NCI-H187 (cell line): ENCODE measurements at places on chromosomes 4 and X.

DNA sequence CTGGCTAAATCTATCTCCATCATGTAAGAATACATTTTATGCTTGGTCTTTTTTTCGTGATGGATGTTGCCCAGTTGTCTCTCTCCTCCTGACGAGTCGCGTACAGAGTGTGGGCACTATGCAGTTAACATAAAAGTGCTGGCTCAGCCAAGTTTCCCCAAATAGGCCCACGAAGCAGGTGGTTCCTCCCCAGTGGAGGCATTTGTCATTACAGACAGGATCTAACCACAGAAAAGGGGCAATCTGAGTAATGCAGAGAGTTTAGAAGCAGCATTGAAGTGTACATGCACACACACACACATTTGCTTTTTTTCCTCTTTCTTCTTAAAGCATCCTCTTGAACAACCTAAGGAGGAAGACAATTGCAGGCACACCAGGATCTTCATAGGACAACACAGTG lies 188.7 kb upstream of the VCX start:
- DNase-seq, result no peak

DNA sequence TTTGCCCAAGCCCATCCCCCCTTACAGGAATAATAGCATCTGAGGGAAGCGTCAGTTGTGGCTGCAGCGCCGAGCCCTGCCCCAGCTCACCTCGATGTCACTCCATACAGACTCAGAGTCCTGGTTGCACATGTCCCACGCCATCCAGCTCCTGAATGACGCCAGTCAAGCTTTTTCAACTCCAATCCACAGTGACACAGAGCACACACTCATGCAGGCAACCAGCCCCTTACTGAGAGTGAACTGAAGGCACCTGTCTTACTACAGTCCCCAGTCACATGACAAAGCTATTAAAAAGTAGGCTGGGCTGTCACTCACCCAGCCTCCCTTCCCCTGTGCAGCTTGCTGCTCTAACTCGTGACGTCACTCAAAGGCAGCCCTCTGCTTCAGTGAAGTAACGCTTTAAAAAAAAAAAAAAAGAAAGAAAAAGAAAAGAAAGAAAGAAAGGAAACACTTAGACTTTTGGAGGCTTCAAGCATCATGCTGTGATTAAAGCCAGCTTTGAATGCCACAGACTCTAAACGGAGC lies at the start of gene PPARGC1A:
PPARGC1A (minus strand) TSS at position 234 of the 528 bp plus-strand sequence; CDS start at position 144, 90 bp downstream.
- DNase-seq, result peak; percentile 90

DNA sequence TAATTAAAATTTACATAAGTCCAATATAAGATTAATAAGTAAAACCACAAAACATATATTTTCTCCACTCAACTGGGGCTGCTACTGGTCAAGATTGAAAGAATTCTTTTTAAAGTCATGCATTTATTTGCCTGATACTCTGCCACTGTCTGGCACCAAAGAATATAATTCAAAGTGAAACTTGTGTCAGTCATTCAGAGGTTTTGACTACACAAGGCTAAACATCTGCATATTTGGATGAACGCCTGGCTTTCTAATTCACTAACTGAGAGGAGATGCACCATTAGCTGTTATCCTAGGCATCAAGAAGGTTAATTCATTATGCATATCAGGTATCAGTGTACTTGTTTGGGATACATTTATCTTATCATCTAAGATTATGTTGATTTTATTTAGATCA lies 598.5 kb downstream of the CENPC start:
- DNase-seq, result no peak

GRCh38 chrX:153638041-153638371 lies 9.0 kb upstream of the DUSP9 start:
- no peak for DNase-seq

DNA sequence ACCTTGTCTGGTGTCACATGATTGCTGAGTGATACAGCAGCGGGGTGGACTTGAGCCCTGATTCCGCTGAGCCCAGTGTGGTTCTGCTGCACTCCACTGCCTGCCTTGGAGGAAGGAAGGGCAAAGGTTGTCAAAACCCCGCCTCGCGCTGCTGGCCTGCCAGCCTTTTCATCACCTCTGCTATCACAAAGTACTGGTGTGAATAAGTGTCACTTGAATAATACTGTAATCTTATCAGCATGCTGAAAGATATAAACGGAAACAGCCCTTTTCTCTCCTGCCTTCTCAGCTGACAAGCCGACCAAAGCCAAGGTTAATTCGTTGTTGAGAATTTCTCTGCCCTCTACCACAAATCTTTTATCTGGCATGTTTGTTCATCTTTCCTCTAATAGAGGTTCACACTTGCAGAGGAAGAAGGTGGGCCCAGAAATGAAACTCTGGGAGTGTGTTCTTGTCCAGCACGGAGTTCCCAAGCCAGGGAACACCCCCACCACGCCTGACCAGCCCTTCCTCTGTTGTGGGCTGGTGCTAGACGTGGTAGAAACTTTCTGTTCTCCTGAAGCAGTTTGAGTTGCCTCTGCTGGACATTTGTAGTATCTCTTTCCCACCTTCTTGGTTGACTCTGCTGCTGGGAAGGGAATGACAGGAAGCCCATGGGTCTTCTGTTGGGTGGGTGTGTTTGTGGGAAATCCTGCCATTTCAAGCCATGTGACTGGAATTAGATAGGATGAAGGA lies 21.5 kb downstream of the FHDC1 start:
- DNase-seq, result no peak

GRCh38 chrX:105307762-105308161 lies 87.3 kb upstream of the TEX13A start:
- no peak for DNase-seq

- DNase-seq, result no peak
Observed at GRCh38 chr4:130044788-130045531, 949.0 kb downstream of the C4orf33 start.

DNA sequence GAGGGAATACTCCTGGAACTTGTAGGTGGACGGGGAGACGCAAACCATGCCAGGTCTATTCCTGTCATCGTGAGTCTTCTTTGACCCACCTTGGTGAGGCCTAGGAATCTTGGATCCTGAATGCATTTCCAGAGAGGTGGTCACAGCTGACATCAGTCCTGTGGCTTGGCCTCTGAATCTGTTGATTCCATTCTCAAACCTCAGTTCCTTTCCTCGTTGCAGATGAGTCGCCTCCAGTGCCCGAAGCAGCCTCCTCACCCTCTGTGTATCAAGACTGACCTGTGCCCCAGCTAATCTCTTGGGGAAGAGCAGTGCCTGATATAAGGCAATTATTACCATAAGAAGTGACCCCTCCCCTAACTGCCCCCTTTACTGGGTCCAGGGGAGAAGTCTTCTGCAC lies 118.1 kb downstream of the SMIM20 start:
- no peak for DNase-seq

DNA sequence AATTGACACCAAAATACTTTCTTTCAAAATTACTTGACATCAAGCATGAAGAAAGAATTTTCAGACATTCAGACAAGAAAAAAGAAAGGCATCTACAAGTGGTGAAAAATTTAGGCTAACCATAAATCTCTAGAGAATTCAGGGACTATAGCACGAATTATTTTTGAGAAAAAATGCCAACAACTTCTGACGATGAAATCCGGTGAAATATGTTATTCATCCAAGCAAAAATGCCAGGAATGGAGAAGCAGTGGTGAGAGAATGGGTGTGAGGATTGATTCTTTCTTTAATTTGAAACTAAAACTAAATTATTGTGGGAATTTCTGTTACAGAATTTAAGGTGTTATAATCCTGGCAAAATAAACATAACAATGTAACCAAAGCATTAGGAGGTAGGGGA lies 69.4 kb upstream of the SORBS2 start:
- DNase-seq, result no peak

- DNase-seq, result no peak
Observed at GRCh38 chrX:26651755-26652154, 435.8 kb downstream of the MAGEB5 start.

DNA sequence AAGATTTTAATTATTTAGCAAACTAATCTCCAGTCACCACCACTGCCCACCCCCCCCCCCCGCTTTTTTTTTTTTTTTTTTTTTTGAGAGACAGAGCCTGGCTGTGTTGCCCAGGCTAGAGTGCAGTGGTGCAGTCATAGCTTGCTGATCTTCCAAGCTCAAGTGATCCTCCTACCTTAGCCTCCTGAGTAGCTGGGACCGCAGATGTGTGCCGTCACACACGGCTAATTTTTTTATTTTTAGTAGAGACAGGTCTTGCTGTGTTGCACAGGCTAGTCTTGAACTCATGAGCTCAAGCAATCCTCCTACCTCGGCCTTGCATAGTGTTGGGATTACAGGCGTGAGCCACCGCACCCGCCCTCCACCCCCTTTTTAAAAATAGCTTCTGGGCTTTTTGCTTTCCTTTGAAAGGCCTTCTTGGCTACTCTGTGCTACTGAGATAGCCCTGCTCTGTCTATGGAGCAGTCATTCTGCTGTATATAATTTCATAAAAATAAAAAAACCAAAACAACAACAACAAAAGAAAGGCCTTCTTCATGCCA lies 18.7 kb downstream of the TXLNG start:
- no peak for DNase-seq

DNA sequence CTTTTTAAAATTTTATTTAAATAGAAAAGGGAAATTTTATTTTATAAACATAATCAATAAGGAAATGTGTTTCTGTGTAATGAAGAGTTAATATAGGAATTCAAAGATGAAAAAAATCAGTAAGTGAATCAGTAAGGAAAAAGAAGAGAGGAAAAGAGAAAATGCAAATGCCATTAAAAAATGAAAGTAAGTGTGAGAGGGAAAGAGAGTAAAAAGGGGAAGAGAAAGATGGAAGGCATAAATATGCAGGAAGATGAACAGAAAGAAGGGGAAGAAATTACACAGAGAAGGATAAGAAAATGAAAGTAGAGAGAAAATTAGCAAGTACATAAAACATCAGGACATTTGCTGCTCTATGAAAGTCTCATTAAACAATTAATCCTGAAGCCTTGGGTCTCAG lies 349.9 kb downstream of the FSTL5 start:
- no peak for DNase-seq

- no peak for DNase-seq
Observed at GRCh38 chr4:53646795-53647194, 55.5 kb upstream of the LNX1 start.

DNA sequence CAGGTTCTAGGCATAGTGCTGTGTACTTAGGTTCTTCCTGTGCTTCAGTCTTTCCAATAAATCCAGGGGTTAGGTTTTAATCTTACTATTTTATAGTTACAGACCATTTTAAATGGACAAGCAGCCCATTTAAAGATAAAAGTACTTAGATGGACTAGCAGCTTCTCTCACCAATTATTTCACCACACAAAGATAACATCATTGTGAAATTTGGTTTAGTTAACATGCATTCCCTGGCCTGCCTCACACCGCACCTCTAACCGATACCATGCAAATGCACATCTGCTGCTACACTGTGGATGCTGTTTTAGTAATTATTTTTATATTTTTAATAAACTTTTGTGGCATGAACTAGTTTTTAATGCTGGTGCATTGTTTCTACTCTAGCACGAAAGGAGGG lies 252.6 kb downstream of the RAPGEF2 start:
- DNase-seq, result no peak

DNA sequence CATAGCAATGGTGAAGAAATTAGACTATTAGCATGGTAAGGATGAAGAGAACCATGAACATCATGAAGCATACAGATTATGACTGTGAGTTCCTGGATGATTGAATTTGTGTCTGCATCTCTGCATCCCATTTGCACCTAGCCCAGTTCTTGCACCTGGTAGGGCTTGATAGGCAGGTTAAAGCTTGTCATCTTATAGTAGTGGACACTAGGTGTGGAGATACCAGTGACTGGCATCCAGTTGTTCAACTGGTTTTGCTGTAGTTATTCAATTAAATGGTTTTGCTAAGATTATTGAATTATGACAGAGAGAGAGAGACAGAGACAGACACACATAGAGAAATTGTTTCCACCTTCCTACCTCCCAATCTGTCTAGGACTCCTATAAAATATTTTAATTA lies 5.0 kb downstream of the ADH7 start:
- DNase-seq, result no peak

DNA sequence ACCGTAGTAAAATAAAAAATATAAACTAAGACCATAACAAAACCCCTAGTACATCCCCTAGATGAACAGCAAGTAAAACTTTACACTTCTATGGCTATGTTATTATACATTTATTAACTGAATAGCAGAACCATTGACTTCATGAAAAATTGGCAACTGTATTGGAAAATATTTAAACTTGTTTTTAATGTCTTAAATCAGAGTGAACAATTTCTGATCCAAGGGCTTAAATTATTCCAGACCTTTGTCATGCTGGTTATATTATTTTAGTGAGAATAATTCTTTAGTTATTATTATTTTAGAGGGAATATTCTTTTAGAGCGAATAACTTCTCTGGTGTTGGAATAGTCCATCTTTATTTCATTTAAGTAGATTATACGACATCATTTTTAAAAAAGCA lies 265.0 kb downstream of the ANK2 start:
- DNase-seq, result no peak

DNA sequence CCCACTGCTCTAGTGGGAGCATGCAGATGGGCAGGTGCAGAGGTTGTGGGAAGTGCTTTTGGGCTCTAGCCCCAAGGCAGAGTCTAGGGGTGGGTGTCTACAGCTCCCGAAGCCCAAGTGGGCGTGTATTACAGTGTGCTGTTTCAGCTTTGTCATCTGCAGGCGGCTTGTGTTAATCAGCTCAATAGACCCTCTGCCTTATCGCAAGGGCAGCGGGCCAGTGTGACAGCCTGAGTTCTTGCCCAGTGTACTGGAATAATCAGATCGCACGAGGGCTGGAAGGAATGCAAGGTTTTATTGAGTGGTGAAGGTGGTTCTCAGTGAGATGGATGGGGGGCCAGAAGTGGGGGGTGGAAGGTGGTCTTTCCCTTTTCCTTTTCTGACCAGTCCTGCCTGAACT lies 529.4 kb upstream of the AMOT start:
- DNase-seq, result no peak

DNA sequence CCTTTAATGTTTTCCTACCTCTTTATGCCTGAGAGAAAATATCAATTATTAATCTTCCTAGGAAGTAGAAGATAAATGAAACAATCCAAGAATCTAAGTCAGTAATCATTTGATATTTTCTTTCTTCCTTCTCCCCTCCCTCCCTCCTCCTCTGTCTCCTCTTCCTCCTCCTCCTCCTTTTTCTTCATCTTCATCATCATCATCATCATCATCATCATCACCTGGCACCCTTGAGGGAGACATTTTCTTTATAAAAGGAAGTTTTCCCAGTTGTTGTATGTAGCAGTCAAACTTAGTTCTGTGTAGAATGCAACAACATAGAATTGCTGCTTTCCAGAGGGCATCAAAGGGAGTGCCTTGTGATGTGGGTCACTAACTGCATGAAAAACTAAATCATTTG lies 100.1 kb downstream of the SLC10A6 start:
- DNase-seq, result no peak

GRCh38 chr4:83340692-83341343 lies 6.2 kb upstream of the HPSE start:
- no peak for DNase-seq

DNA sequence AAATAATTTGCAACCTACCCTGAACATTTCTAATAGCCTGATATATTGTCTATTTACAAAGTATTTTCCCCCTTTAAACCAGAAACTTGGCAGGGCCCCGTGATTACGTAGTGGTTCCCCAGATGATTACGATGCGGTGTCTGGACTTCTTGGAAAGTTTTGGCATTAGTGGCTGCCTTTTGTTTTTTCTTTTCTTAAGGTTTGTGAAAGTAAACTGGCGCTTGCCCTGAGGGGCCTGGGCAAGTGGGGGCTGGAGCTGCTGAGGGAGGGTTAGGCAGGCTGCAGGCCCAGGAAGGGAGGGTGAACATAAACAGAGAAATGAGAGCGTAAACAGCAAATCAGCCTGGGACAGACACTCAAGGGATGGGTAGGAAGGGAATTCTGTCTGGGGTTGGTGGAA lies 123.6 kb upstream of the MSX1 start:
- DNase-seq, result no peak

- DNase-seq, result no peak
Observed at GRCh38 chr4:5917672-5918071, 24.8 kb upstream of the CRMP1 start.

GRCh38 chr4:3197366-3198105 lies 51.4 kb upstream of the MSANTD1 start:
- no peak for DNase-seq
